Activated naive CD8-positive, alpha-beta T cell treated with anti-CD3 and anti-CD28 coated beads, Interleukin-2, amount 10 ng/mL, durations not matched to agents 7 days and 5 days (primary cell): ENCODE measurements at places on chromosomes 12 and 14. TPM values are rescaled to one million over a fixed set of nuclear protein-coding genes. Genes with fewer than 3 reads are reported as not detected.

The LRIG3 gene
- total RNA-seq: not detected

The BMAL2 gene
- 8.6 TPM for total RNA-seq

GRCh38 chr14:34103176-34103575, 152.3 kb upstream of the EGLN3 start:
- no peak for DNase-seq

DNA sequence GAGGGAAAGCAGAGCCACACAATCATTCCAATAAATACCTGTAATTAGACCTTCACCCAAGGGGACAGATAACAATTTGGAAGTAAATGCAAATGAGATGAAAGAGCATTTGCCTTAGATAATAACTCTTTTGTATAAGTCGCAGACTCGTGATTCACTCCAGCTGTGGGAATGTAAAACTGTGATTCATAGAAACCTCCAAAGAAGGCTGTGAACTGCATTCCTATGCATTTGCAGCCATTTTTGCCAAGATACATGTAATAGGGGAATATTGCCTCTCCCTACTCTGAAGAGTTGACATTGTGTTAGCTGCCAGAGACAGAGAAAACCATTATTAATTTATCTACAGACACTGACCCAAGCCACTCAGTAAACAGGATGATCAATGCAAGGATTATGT, 181.9 kb upstream of the ARHGAP5 start:
- no peak for DNase-seq

DNA sequence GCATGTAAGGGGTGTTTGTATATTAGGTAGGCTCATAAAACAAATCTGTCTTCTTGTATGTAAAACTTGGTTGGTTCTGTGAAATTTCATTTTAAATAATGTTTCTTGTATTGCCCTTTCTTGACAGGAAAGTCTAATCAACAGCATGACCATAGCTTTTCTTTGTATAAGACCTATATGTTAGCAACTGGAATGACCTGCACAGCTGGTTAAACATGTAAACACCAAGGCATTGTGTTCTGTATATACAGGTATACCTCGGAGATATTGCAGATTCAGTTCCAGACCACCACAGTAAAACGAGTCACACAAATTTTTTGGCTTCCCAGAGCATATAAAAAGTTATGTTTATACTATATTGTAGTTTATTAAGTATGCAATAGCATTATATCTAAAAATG, 183.6 kb downstream of the ERC1 start:
- no peak for DNase-seq
